ENCODE measurements at places on chromosomes 11 and 22. TPM values are rescaled to one million over a fixed set of nuclear protein-coding genes. Genes with fewer than 3 reads are reported as not detected.

- H3K27ac ChIP-seq, result no peak overlapping the region
- H3K4me3 ChIP-seq, result no peak overlapping the region
- DNase-seq, result no peak
- no peaks in the 10 kb centered on the region for H3K4me1 ChIP-seq
- H3K36me3 ChIP-seq, result no peaks in the 10 kb centered on the region
These were observed 5.8 kb downstream of the CYB5R2 start for GRCh38 chr11:7667460-7667859.

DNA sequence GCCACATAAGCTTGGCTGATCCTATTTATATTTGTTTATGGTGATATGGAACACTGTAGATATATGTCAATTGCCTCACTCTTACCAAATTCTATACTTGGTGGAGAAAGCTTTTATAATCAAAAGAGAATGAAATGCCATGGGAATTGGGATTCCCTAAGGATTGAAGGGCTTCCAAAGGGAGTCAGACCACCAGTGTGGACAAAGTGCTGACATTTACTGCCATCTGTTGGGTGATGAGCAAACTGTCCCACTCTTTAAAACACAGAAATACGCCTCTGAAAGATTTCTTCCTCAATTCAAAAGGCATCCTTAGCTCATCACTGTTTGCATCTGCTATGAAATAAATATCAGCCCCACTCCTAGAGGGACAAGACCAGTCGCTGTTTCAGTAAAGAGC, 7.1 kb downstream of the SLC1A2 start:
- H3K4me1 ChIP-seq, result no peaks in the 10 kb centered on the region
- peak; percentile 3 for DNase-seq
- no peak overlapping the region for H3K27ac ChIP-seq
- H3K4me3 ChIP-seq, result no peak overlapping the region
- H3K27me3 ChIP-seq, result peaks cover 7% of the 10 kb centered on the region

- H3K36me3 ChIP-seq, result no peaks in the 10 kb centered on the region
- peaks cover 4% of the 10 kb centered on the region for H3K27me3 ChIP-seq
- no peak overlapping the region for H3K4me3 ChIP-seq
These were observed 97.5 kb downstream of the TSPAN18 start for GRCh38 chr11:44824300-44824704.

- no peak overlapping the region for H3K4me3 ChIP-seq
- H3K27ac ChIP-seq, result no peak overlapping the region
- H3K36me3 ChIP-seq, result no peaks in the 10 kb centered on the region
- peaks cover 2% of the 10 kb centered on the region for H3K4me1 ChIP-seq
These were observed 273.0 kb downstream of the CASP12 start for GRCh38 chr11:104625246-104625645.

DNA sequence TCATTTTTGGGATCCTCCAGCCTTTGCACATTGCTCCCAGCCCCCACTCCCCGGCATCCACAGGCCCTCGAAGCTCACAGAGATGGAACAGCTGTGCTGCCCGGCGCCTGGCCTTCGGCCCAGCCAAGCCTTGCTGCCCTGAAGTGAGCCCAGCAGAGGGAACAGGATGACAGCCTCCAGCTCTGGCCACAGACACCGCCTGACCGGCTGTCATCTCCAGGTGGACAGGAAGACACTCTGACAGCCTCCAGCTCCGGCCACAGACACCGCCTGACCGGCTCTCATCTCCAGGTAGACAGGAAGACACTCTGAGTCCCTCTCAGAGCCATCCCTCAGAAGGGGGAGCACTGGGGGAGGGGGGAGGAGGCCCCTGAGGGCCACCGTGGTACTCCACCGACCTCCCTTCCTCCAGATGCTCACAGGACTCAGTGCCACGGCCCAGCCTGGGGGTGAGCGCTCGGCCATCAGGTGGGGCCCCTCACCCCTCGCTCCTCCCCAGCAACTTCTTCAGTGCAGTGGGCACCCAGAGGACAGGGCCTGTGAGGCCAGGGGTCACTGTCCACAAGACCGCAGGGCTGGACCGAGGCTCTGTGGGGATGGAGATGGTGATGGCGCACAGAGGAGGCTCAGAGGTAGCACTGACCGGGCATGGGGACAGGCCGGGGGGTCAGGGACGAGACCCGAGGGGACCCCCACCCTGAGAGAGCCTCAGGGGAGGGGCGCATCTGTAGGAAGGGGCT, 58.6 kb downstream of the BRD1 start:
- H3K4me1 ChIP-seq, result peaks cover 3% of the 10 kb centered on the region
- no peaks in the 10 kb centered on the region for H3K36me3 ChIP-seq
- H3K27me3 ChIP-seq, result no peaks in the 10 kb centered on the region
- DNase-seq, result peak; percentile 71
- H3K27ac ChIP-seq, result no peak overlapping the region

DNA sequence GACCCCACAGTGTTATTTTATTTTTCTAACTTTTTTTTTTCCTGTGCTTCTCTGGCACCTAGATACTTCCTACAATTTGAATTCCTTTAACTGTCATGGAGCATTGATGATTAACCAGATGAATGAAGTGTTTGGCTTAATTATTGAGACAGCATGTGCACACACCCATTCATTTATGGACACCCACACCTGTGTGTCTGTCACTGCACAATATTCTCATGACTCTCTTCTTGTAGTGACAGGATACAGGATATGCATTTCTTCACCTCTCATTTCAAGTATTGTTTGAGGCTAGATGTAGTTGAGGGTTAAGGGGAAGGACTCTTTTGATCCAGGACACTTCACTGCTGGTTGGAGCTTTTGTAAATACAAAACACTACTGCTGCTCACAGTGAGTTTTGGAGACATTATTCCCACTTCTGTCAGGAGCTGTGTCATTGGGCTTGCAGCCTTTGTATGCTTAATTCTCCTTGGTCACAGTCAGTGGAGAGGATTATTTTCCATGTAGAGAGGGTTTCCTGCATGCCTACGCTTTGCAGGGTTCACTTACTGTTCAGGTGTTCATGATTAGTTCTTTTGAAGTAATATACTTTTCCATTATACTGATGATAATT, 33.5 kb downstream of the SPECC1L start:
- peaks cover 1% of the 10 kb centered on the region for H3K36me3 ChIP-seq
- H3K27ac ChIP-seq, result no peak overlapping the region
- H3K27me3 ChIP-seq, result no peaks in the 10 kb centered on the region
- peaks cover 14% of the 10 kb centered on the region for H3K4me1 ChIP-seq
- no peak for DNase-seq

DNA sequence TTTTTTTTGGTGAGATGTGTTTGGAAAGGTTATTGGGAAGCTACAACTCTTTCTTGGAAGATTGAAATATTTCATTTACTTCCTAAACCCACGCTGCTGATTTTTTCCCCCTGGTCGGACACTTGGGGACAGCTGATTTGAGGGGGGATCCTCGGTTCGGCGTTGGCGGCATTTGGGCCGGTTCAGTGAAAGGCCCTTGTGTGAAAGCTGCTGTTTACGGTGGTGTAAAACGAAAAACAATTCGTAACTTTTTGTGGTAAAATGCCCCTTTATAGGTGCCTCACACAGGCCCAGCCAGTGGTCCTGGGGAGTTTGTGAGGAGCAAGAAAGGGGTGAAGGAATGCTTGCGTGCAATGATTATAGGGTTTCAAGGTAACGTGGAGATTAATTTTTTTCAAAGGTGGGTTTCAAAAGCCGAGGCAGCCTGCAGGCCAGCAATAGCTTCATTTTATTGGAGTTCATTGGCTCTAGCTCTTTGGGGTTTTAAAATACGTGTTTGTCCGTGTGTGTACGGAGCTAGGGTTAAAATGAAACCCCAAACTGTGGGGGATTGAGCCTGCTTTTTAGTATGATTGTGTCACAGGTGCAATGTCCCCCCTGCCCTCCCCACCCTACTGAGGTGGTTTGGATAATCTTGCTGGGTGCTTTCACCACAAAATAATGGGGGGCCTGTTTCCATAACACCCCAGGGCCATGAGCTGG, 77.2 kb upstream of the PPARA start:
- H3K36me3 ChIP-seq, result peaks cover 31% of the 10 kb centered on the region
- H3K27me3 ChIP-seq, result no peaks in the 10 kb centered on the region
- peak; percentile 8 for DNase-seq

DNA sequence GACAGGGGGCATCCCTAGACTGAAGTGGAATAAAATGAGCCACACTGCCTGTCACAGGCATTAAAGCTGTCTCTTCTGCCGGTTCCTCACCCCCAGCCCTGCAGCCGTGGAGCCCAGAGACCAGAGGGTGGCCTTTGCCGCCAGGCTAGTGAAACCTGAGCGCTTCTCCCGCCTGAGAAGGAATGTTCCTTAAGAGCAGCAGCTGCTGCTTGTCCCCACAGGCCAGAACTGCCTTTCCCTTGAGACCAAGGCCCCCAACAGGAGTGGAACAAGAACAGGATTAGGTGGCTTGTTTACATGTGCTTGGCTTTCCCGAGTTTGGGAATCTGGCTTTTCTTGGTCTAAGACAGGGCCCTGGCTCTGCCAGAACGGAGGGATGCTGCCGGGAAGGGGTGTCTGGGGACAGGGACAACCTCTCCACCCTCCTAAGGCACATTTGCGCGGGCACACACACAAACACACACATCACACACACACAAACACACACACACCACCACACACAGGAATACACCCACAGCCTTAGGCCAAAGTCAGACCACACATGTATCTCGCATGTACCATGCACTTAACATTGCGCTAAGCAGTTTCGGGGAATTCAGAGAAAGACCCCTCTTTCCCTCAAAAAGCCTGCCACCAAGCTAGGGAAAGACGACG, 91.8 kb downstream of the FEZ1 start:
- H3K4me1 ChIP-seq, result peaks cover 12% of the 10 kb centered on the region
- no peak overlapping the region for H3K27ac ChIP-seq
- DNase-seq, result no peak
- no peak overlapping the region for H3K4me3 ChIP-seq

- H3K4me1 ChIP-seq, result no peaks in the 10 kb centered on the region
- H3K27ac ChIP-seq, result no peak overlapping the region
- peak; percentile 46 for DNase-seq
- peaks cover 3% of the 10 kb centered on the region for H3K27me3 ChIP-seq
- H3K36me3 ChIP-seq, result no peaks in the 10 kb centered on the region
These were observed 64.9 kb upstream of the PAX6 start for GRCh38 chr11:31875866-31876560.

DNA sequence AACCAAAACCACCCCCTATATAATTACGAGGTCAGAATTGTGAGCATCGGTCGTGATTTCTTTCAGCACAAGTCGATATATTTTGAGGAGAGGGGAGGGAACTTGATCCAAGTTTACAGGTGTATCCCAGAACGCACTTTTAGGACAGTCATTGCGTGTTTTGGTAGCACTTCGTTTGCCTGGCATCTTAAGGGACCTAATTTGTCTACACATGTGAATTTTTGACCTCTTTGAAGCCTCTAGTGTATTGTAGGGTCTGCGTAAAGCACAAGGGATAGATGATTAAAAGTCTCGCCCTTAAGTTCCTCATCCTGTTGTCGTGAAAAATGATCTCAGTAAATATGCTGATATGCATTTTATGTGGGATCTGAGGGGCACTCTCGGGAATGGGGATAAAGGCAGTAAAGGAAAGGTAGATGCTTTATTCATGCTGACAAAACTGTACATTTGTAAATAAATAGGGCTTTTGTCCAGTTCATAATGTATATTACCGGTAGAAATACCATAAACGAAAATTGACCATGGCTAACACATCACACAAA, 632 bp upstream of the CCDC34 start:
- no peak for DNase-seq
- H3K4me3 ChIP-seq, result peak overlapping the region; percentile 69
- H3K27ac ChIP-seq, result peak overlapping the region; percentile 62

DNA sequence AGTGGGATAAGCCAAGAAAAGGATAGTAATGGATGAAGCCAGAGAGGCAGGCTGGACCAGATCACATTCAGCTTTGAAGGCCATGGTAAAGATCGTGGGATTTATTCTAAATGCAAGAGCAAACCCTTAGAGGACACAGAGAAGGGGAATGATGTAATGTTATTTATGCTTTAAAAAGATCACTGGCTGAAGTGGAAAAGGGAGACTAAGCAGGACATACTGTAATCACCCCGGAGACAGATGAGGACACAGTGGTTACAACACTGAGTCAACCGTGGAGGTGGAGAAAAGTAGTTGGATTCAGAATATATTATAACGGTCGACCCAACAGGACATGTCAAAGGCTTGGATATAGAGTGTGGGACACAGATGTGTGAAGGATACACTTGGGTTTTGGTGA, 38.5 kb downstream of the CDON start:
- no peaks in the 10 kb centered on the region for H3K4me1 ChIP-seq
- H3K27ac ChIP-seq, result no peak overlapping the region
- DNase-seq, result no peak
- no peak overlapping the region for H3K4me3 ChIP-seq
- H3K27me3 ChIP-seq, result no peaks in the 10 kb centered on the region
- no peaks in the 10 kb centered on the region for H3K36me3 ChIP-seq

DNA sequence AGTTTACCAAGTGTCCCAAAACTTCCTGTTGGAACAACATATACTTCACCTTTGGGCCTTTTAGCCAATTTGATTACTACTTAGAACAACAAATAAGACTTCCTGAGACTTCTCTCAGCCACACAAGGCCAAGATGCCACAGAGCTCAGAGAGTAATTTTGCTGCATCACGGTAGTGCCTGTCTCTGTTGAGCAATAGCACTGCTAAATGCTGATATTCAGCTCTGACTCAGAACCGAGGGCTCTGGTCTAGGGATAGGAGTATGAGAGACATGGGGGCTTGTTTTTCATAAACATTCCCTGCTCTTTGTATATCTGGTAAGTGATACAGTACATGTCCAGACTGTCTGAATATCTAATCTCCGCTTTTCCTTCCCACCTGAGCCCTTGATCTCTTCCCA, 260.4 kb upstream of the ARHGAP20 start:
- H3K4me1 ChIP-seq, result peaks cover 6% of the 10 kb centered on the region
- no peaks in the 10 kb centered on the region for H3K36me3 ChIP-seq
- no peaks in the 10 kb centered on the region for H3K27me3 ChIP-seq
- H3K4me3 ChIP-seq, result no peak overlapping the region

GRCh38 chr22:50199829-50200460, 866 bp upstream of the SELENOO start:
- H3K4me3 ChIP-seq, result peak overlapping the region; percentile 70
- peak overlapping the region; percentile 58 for H3K27ac ChIP-seq
- peaks cover 2% of the 10 kb centered on the region for H3K4me1 ChIP-seq
- no peak for DNase-seq
- peaks cover 18% of the 10 kb centered on the region for H3K36me3 ChIP-seq

DNA sequence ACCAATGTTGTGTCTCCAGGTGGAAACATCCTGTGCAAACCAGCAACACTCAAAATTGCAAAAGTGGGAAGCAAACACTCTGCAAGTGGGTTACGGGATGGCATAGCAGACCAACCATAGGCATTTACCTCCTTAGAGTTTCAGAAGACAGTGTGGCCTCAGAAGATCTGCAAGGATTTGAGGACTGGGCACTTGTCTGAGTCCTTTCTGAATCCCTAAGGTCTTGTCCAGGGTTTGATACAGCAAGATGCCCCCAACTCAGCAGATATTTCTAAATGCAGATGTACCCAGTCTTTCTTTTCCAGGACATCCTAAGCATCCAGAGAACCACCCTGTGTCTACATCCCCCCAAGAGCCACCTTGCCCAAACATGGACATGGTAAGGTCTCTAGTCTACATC, 51.7 kb upstream of the SHANK2 start:
- no peak overlapping the region for H3K27ac ChIP-seq
- no peaks in the 10 kb centered on the region for H3K36me3 ChIP-seq
- DNase-seq, result no peak
- peaks cover 9% of the 10 kb centered on the region for H3K4me1 ChIP-seq

Gene SHANK3
- 0.26 TPM for total RNA-seq

Gene GCAT
- total RNA-seq, result 7.7 TPM

Gene LRRC4C
- total RNA-seq, result under 0.01 TPM

Gene NOX4
- 0.51 TPM for total RNA-seq
